ENCODE measurements at places on chromosomes 11 and 22.

DNA sequence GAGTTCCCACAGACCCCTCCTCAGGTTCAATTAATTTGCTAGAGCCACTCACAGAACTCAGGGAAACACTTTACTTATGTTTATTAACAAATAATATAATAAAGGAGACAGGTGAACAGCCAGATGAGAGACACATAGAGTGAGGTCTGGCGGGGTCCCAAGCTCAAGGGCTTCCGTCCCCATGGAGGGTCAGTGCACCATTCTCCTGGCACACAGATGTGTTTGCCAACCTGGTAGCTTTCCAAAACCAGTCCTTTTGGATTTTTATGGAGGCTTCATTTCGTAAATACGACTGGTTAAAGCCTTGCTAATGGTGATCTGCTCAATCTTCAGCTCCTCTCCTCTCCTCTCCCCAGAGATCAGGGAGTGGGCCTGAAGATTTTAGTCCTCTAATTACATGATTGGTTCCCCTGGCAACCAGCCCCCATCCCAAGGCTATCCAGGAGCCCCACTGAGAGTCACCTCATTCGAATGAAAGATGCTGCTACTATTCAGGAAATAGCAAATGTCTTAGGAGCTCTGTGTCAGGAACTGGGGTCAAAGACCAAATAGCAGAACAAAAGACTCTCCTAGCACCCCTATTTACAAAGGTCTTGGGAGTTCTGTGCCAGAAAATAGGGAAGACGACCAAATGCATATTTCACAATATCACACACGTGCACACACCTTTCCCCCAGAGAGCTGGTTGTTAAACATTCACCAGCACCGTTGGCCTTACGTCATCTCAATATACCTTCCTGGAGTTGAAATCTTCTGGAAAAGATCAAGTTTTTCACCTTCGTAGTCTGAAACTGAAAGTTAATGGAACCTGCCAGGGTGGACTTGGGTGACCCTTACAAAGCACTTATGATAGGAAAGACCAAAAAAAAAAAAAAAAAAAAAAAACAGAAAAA, 23.8 kb upstream of the CAPRIN1 start:
- H3K27ac ChIP-seq: no peak overlapping the region
- peaks cover 7% of the 10 kb centered on the region for H3K4me1 ChIP-seq
- no peak overlapping the region for H3K4me3 ChIP-seq
- H3K27me3 ChIP-seq: no peaks in the 10 kb centered on the region
- H3K36me3 ChIP-seq: no peaks in the 10 kb centered on the region
- DNase-seq: no peak

DNA sequence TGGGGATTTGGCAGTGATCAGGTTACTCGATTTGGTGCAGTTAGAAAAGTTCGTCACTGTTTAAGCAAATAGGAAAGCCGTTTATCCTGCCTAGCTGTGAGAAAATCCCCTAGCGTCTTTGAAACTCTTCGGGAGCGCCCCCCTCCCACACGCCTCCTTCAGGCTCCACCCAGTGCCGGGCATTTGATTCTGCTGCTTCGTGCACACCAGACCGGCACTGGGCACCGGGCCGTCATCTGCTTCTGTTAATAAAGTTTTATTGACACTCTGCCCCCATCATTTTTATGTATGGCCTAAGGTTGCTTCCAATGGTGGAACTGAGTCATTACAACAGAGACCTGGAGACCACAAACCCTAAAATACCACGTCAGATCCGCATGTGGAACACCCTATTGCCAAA, 50.9 kb downstream of the IGF2 start:
- H3K36me3 ChIP-seq: peaks cover 9% of the 10 kb centered on the region
- no peak overlapping the region for H3K27ac ChIP-seq
- no peaks in the 10 kb centered on the region for H3K4me1 ChIP-seq
- H3K27me3 ChIP-seq: peaks cover 7% of the 10 kb centered on the region
- DNase-seq: no peak
- H3K4me3 ChIP-seq: no peak overlapping the region

GRCh38 chr11:17219016-17219415, 11.2 kb upstream of the PIK3C2A start:
- no peaks in the 10 kb centered on the region for H3K27me3 ChIP-seq
- H3K4me3 ChIP-seq: no peak overlapping the region
- DNase-seq: no peak
- no peaks in the 10 kb centered on the region for H3K4me1 ChIP-seq

DNA sequence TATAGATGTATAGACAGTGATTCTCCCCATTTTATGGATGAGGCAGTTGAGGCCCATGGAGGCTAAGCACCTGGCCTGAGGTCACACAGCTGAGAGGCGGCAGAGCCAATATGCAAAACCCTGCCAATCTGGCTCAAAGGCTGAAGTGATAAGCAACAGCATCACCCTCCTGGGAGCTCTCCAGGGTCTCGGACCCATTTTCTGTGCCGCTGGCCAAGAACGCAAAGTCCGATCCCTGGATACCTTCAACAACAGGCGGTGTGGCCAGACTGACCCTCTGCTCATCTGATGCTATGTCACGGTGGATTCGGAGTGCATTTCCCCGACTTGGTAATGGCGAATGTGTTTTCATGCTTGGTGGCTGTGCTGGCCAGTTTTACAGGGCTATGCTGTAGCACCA, 595.0 kb downstream of the TBC1D22A start:
- H3K4me3 ChIP-seq: no peak overlapping the region
- no peaks in the 10 kb centered on the region for H3K27me3 ChIP-seq
- no peak overlapping the region for H3K27ac ChIP-seq
- DNase-seq: no peak
- no peaks in the 10 kb centered on the region for H3K4me1 ChIP-seq

DNA sequence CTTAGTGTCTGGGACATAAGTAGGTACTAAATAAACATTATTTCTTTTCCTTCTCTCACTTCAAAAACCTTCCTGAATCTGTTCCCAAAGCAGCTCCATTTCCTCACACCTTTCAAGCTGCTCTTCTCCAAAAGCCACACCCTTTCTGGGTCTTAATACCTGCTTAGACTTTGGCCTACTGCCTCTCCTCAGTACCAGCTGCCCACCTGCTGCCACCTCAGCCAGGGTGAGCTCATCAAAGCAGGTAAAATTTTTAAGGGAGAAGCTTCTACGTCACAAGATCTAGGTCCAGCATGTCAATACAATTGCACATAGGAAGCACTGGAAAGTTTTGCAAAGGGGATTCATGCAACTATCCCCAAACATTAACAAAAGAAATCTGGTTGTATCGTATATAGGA, 108.4 kb downstream of the RPL27A start:
- H3K36me3 ChIP-seq: peaks cover 6% of the 10 kb centered on the region
- DNase-seq: no peak
- H3K4me3 ChIP-seq: no peak overlapping the region
- H3K27me3 ChIP-seq: no peaks in the 10 kb centered on the region

- no peak overlapping the region for H3K4me3 ChIP-seq
- no peaks in the 10 kb centered on the region for H3K36me3 ChIP-seq
- H3K27me3 ChIP-seq: peaks cover 22% of the 10 kb centered on the region
- no peak overlapping the region for H3K27ac ChIP-seq
- H3K4me1 ChIP-seq: peaks cover 14% of the 10 kb centered on the region
Measured at GRCh38 chr22:48239461-48240147, 1477.2 kb downstream of the TBC1D22A start.

- no peak for DNase-seq
- H3K4me1 ChIP-seq: peaks cover 31% of the 10 kb centered on the region
- H3K4me3 ChIP-seq: no peak overlapping the region
- no peaks in the 10 kb centered on the region for H3K27me3 ChIP-seq
- peaks cover 7% of the 10 kb centered on the region for H3K36me3 ChIP-seq
- H3K27ac ChIP-seq: no peak overlapping the region
Measured at GRCh38 chr22:37663521-37664140, 5.1 kb downstream of the PDXP start.

DNA sequence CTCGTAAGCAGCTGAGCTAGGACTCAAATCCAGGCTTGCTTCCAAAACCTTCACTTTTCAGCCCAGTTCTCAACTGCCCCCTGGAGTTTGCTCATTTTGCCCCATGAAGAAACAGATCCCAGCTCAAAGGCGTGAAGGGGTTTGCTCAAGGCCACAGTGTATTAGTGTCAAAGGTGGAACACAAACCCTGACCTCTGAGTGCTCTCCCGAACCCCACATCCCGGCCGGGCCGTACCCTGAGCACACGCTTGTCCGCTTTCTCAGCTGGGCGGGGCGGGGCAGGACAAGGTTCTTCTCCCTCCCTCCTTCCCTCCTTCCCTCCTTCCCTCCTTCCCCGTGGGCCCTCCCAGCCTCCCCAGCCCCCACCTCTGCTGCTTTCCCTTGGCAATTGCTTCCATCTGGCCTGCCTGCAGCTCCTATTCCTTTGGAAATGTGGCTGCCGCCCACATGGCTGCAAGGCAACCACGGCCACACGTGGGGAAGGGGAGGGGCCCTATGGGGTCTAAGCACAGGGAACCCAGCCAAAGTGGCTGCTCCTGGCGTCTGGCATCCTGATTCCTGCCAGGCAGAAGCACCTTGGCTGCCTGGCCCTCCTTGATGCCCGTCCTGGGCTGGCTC, 4.1 kb downstream of the ST3GAL4 start:
- H3K4me1 ChIP-seq: peaks cover 39% of the 10 kb centered on the region
- no peak for DNase-seq
- no peak overlapping the region for H3K4me3 ChIP-seq
- no peak overlapping the region for H3K27ac ChIP-seq
- no peaks in the 10 kb centered on the region for H3K27me3 ChIP-seq
- no peaks in the 10 kb centered on the region for H3K36me3 ChIP-seq

- no peaks in the 10 kb centered on the region for H3K36me3 ChIP-seq
- DNase-seq: no peak
- no peak overlapping the region for H3K27ac ChIP-seq
- H3K4me1 ChIP-seq: no peaks in the 10 kb centered on the region
- H3K4me3 ChIP-seq: no peak overlapping the region
- H3K27me3 ChIP-seq: peaks cover 28% of the 10 kb centered on the region
Measured at GRCh38 chr11:82450996-82451395, 282.7 kb downstream of the FAM181B start.

GRCh38 chr11:16603890-16604793, 134.3 kb upstream of the C11orf58 start:
- H3K27me3 ChIP-seq: peaks cover 9% of the 10 kb centered on the region
- no peaks in the 10 kb centered on the region for H3K36me3 ChIP-seq
- H3K4me1 ChIP-seq: peaks cover 45% of the 10 kb centered on the region

- DNase-seq: no peak
- H3K27ac ChIP-seq: no peak overlapping the region
- H3K4me3 ChIP-seq: no peak overlapping the region
- H3K4me1 ChIP-seq: no peaks in the 10 kb centered on the region
- no peaks in the 10 kb centered on the region for H3K27me3 ChIP-seq
Measured at GRCh38 chr11:76814414-76814813, 31.3 kb downstream of the TSKU start.

DNA sequence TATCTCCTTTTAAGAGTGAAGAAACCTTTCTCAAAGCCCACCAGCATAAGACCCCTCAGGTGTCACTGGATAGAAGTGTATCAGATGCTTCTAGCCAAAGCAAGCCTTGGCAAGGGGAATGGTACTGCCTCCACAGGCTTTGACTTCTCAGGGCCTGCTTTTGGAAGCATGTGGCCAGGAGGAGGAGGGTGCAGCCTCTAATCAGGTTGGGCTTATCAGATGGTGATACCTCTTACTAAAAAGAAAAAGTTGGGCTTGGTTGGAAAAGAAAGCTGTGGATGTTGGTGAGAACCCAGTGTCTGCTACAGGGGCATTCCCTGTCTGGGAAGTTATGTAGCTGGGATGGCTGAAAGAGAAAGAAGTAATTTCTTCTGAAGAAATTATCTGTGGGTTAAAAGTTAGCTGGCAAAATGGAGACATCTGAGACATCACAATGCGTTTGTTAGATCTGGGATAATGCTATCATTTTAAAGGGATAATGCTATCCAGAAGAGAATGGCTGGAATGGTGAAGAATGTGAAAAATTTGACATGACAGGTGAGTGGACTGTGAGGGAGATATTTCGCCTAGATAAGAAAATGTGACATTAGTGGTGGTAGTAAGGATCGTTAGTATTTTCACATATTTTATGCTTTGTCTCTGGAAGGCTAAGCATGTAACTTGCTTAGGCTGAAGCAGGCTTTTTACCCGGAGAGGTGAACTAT, 7.2 kb downstream of the APLP2 start:
- H3K27me3 ChIP-seq: no peaks in the 10 kb centered on the region
- H3K27ac ChIP-seq: peak overlapping the region; percentile 66
- no peaks in the 10 kb centered on the region for H3K36me3 ChIP-seq
- DNase-seq: no peak

GRCh38 chr11:62145261-62145871, 21.6 kb downstream of the INCENP start:
- no peak for DNase-seq
- no peak overlapping the region for H3K4me3 ChIP-seq
- H3K27ac ChIP-seq: no peak overlapping the region
- H3K4me1 ChIP-seq: no peaks in the 10 kb centered on the region
- peaks cover 29% of the 10 kb centered on the region for H3K36me3 ChIP-seq
- H3K27me3 ChIP-seq: no peaks in the 10 kb centered on the region

DNA sequence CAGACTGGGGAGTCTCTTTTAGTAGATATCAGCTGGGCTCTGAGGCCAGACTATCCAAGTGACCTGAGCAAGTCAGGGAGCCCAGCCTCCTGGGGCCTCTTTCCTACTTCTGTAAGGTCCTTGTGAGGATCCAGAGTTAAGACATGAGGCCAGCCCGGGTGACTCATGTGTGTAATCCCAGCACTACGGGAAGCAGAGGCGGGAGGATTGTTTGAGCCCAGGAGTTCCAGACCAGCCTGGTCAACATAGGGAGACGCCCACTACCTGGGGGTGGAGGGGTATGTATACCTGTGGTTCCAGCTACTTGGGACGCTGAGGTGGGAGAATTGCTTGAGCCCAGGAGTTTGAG, 36.9 kb upstream of the POLA2 start:
- peak overlapping the region; percentile 12 for H3K27ac ChIP-seq
- peaks cover 23% of the 10 kb centered on the region for H3K4me1 ChIP-seq
- peaks cover 5% of the 10 kb centered on the region for H3K36me3 ChIP-seq
- peaks cover 3% of the 10 kb centered on the region for H3K27me3 ChIP-seq
- DNase-seq: no peak
- peak overlapping the region; percentile 76 for H3K4me3 ChIP-seq

- H3K27ac ChIP-seq: no peak overlapping the region
- no peaks in the 10 kb centered on the region for H3K27me3 ChIP-seq
- no peak for DNase-seq
- H3K36me3 ChIP-seq: peaks cover 16% of the 10 kb centered on the region
Measured at GRCh38 chr11:126344141-126345080, 11.1 kb upstream of the ST3GAL4 start.

DNA sequence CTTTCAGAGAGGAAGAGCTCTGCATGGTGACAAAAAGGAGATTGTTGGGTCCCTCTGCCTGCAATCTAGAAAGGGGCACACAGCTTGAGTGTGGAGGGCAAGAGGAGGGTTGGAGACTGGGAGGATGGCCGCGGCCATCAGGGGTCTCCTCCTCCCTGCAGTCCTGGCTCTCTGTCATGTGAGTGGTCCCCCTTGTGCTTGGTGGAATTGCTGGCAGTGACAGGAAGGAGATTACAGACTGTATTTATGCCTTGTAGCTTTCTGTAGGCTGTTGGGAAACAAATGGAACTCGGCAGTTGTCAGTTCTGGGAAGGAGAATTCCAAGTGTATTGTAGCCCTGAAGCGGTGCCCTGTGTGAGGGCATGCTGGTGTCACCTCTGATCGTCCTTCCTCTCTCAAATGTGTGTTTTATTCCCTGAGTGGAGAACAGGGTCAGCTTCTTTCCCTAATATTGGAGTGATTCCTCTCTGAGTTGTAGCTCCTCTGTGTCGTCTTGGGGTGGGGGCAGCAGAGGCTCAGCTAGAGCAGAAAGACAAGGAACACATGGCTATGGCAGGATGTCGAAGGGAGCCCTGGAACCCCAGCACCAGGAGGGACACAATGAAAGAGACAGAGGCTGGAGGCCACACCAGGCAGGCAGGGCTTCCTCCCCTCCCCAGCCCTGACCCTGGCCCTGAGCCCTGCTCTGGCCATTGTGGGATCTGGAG, 163.1 kb downstream of the PKNOX2 start:
- peaks cover 1% of the 10 kb centered on the region for H3K27me3 ChIP-seq
- no peak for DNase-seq
- peak overlapping the region; percentile 83 for H3K27ac ChIP-seq
- H3K36me3 ChIP-seq: no peaks in the 10 kb centered on the region
- no peak overlapping the region for H3K4me3 ChIP-seq
- H3K4me1 ChIP-seq: peaks cover 31% of the 10 kb centered on the region

Measured in mesothelial cell of epicardium (in vitro differentiated cells).